ENCODE measurements at places on chromosomes 6 and 20.

DNA sequence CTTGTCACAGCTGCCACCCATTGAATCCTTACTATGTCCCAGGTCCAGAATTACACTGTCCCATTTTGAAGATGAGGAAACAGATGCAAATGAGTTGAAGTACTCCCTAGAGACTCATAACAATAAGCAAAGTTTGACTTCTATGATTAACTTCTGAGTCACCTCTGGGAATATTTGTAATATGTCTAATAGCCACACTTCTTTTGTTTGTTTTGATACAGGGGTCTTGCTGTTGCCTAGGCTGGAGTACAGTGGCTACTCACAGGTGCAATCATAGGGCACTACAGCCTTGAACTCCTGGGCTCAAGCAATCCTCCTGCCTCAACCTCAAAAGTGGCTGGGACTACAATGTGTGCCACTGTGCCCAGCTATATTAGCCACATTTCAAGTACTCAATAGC lies 11.4 kb upstream of the SOX12 start:
- no peak for DNase-seq

DNA sequence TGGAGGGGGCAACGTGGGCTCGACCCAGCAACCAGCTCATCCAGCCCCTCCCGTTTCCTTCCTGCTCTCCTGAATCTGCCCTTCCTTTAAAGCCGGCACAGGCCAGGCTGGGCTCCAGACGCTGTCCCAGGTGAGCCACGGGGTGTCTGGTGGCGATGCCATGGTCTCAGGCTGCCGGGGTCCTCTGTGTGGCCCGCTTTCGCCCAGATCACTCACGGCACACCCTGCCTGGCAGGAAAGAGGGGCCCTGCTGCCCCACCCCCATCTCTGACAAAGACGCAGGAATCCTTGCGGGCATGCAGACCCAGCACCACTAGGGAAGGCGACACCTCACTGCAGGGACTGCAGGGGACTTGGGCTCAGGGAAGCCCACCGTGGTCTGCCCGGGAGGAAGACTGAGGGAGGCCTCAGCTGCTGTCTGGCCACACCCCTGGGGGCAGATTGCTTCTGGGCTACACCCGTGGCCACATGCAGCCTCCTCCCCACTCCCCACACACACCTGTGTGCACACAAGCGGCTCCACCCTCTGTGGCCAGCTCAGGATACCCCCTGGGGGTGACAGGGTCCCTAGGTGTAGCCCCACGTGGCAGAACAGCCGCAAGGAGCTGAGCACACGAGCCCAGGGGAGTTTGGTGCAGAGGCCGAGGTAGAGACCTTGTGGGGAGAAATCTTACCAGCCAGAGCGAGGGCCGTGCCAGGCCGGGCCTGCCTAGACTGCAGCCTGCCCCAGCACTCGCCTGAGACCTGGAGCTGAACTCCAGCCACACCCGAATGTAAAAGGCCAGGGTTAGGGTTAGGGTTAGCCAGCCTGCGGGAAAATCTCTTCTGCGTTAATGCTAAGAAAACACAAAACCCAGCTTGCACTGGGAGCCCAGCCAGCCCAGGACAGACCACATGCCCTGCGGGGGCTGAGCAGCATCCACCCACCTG lies 104.6 kb downstream of the DLL1 start:
- no peak for DNase-seq

DNA sequence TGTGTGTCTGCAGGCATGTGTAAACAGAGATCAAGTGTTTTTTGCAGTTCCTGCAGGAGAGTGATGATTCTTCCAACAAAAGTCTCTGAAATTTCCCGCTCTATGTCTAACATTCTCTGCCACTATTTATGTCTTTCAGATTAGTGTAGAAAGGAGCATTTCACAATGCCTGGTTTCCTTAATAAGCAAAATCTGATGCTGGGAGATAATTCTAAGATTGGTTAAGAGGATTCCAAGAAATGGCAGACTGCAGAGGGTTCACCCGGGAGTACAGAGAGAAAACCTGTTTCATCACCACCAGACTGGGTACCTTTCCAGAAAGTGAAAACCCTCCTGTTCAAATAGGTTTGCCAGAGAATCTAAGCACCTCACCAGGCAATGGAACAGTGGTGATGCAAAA lies 62.7 kb downstream of the FOXC1 start:
- DNase-seq = no peak

GRCh38 chr6:41579088-41579610 lies 33.0 kb downstream of the FOXP4 start:
- no peak for DNase-seq

- no peak for DNase-seq
Measured at GRCh38 chr6:13216236-13217014, 111.9 kb downstream of the TBC1D7 start.

DNA sequence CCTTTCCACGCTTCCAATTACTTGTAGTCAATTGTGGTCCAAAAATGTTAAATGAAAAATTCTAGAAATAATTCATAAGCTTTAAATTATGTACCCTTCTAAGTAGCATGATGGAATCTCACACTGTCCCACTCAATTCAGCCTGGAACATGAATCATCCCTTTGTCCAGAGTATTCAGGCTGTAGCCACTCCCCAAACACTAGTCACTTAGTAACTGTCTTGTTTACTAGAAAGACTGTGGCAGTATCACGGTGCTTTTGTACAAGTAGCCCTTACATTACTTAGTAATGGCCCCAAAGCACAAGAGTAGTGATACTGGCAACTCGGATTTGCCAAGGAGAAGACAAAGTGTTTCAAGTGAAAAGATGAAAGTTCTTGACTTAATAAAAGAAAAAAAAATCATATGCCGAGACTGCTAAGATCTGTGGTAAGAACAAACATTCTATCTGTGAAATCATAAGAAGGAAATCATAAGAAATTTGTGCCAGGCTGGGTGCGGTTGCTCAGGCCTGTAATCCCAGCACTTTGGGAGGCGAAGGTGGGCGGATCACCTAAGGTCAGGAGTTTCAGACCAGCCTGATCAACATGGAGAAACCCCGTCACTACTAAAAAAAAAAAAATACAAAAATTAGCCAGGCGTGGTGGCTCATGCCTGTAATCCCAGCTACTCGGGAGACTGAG lies 168.5 kb upstream of the SIM1 start:
- DNase-seq = no peak

GRCh38 chr6:17741507-17741906 lies 34.8 kb upstream of the NUP153 start:
- no peak for DNase-seq

DNA sequence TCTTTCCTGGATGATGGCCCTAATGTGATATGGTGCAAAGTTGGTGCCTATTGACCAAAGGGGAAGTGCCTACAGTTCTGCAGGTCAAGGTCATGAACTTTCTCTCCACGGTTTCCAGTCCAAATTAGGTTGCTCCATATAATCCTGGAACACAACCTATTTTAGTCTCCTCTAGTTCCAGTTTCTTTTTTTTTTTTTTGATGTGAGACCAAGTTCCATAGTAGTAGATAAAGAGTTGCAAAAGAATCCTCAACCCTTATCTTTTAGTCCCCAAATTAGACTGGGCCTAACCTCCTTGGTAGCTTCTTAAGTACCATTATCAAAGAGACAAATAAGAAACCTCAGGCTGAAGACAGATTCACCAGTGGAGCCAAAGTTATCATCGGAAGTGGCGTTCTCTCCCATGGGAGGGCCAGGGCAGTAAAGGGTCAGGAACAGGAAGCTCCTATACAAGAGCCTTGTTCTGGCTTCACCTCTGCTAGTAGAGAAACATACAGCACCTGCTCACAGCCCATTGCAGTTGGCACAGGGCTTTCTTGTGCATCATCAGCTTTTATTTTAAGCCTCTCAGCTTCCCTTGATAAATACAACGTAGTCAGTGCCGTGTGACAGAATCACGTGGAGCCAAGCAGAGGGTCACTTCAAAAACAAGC lies 132.2 kb upstream of the RREB1 start:
- no peak for DNase-seq

GRCh38 chr6:20943040-20943627 lies 408.9 kb downstream of the CDKAL1 start:
- DNase-seq = no peak

GRCh38 chr6:5990786-5991185 lies 15.9 kb downstream of the NRN1 start:
- DNase-seq = no peak

- DNase-seq = no peak
Measured at GRCh38 chr6:159331451-159331850, 162.3 kb downstream of the FNDC1 start.

DNA sequence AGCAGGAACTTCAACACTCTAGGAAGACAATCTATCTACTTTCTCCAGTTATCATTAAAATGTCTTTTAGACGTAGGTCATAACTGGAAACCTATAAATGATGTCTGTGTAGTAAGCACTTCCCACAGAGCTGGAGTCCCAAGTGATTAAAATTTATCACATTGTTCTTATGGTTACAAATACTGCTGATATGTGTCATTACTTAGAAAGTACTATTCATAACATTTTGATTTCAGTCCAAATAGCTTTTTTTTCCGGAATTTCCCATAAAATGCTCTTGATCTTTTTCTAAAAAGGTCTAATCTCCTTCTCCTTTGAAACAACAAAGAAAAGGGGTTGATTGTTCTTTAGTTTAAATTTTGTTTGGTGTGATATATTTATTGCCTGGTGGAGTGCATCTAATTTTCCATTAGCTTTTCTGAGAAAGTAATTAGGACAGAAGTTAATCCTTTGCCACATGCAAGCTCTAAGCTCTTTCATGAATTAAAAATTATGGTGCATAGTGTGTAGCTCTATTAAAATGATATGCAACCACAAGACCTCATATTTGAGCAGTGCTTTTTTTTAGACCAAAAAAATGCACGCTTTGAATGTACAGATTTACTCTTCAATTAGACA lies 132.7 kb upstream of the TCF21 start:
- no peak for DNase-seq

DNA sequence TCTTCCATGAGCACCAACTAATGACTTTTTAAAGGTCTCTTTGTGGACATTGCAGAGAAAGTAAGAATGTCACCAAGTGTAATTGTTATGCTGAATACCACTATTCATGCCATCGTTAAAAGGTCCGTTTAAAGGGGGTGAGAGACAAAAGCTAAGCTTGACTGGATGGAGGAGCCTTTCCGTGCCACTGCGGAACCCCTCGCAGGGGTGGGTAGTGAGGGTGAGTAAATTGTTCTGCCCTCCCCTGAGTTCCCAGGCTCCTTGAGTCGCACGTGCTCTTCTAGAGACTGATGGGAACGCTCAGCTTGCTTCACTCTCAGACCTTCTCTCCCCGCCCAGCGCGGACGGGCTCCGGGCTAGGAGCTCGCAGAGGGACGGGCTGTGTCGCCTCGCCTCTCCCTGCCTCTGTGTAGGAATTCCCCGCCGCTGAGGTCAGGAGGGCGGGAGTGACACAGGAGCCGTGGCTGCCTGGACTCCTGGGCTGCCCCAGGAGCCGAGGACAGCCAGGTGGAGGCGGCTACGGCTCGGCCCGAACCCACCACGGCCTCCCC lies 314.8 kb upstream of the QKI start:
- DNase-seq = no peak

GRCh38 chr6:125939026-125939425 lies 17.5 kb upstream of the HINT3 start:
- no peak for DNase-seq

- no peak for DNase-seq
Measured at GRCh38 chr20:57893366-57893999, 183.7 kb upstream of the PMEPA1 start.

- DNase-seq = no peak
Measured at GRCh38 chr20:23508449-23509229, 17.7 kb downstream of the CST8 start.

GRCh38 chr6:138018297-138018696 lies 88.9 kb downstream of the PERP start:
- DNase-seq = no peak

DNA sequence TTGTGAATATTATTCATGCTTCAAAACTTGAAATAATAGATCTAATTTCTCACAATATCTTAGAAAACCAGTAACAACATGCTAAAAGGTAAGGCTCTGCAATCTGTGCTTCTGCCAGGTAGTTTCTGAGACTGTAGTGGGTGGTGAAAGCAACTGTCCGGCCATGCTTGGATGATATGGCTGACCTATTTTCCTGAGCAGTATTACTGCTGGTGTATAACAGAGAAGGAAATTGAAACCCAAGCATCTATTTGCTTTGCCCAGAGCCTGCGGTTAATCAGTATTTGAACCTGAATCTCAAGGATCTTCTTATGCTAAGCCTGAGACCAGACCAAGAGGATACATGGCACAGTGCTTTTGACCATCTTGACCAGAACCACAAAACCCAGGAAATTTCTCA lies 563.8 kb downstream of the COL12A1 start:
- DNase-seq = no peak

- DNase-seq = no peak
Measured at GRCh38 chr20:59013959-59014608, 5.1 kb upstream of the TUBB1 start.

- DNase-seq = no peak
Measured at GRCh38 chr6:73747289-73747688, 51.3 kb downstream of the CD109 start.

DNA sequence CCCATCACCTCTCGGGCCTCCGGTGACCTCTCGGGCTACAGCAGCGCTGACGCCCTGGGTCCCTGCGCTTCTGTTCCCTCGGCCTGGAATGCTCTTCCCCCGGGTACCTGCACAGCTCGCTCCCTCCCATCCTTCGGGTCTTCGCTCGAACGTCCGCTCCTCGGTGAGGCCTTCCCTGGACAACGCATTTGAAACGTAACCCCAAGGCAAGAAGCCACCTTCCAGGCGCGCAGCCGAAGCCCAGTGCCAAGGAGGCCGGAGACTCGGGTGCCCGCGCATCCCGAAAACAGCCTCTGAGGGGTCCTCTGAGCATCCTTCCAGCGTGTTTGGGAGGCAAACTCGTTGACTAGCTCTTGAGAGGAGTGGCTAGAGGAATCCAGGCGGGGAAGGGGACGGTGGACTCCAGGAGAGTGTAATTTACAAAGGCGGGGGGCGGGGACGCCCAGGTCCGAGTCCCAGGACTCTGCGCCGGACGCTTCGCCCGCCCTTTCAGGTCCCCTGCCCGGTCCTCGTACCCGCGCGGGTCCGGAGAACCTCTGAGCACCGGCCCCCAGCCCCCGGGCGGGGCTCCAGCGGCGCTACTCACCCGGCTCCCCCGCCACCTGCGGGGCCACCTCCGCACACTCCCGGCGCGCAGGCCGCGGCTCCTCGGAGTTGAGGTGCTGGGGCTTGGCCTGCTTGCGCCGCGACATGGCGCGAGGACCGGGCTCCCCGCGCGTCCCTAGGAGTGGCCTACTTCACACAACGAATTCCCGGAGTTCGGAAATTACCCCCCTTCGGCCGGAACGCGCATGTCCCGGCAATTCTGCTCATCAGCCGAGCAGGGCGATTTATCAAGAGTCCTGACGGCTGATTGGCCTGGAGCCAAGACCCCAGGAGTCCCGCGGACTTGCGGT lies 86.8 kb downstream of the ZFP64 start:
- no peak for DNase-seq
